ENCODE measurements at places on chromosomes 12 and 14. TPM values are rescaled to one million over a fixed set of nuclear protein-coding genes. Genes with fewer than 3 reads are reported as not detected.

The KRT82 gene
- not detected for total RNA-seq

DNA sequence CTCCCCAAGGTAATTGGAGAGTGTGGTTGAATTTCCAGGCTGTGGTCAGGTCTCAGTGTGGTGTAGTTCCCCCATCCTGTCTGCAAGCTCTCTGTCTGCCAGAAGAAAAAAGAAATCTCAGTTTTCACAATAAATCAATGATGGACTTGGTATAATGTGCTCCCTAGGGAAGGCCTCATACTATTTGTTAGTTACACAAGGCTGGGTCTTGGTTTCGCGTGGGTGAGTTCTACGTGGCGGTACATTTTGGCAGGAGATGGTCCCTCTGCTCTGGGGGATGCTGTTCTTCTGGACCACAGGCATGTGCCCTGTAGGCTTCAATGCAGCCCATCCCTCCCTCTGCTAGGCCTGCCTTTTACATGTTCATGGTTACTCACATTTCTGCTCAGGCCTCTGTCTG, 206.4 kb upstream of the PELI2 start:
- H3K36me3 ChIP-seq: no peaks in the 10 kb centered on the region
- no peak overlapping the region for H3K27ac ChIP-seq
- H3K27me3 ChIP-seq: peaks cover 4% of the 10 kb centered on the region
- DNase-seq: no peak
- H3K4me3 ChIP-seq: no peak overlapping the region
- H3K4me1 ChIP-seq: peaks cover 15% of the 10 kb centered on the region

GRCh38 chr14:20612403-20612802, 21.2 kb upstream of the RNASE12 start:
- peaks cover under 1% of the 10 kb centered on the region for H3K27me3 ChIP-seq
- H3K36me3 ChIP-seq: no peaks in the 10 kb centered on the region
- H3K4me1 ChIP-seq: no peaks in the 10 kb centered on the region
- H3K27ac ChIP-seq: no peak overlapping the region
- H3K4me3 ChIP-seq: no peak overlapping the region
- no peak for DNase-seq

- H3K27me3 ChIP-seq: no peaks in the 10 kb centered on the region
- DNase-seq: no peak
- H3K27ac ChIP-seq: no peak overlapping the region
- peaks cover 55% of the 10 kb centered on the region for H3K36me3 ChIP-seq
These were observed 21.2 kb downstream of the GOLGA3 start for GRCh38 chr12:132807295-132808092.
